ENCODE measurements at places on chromosomes 1 and 21.

GRCh38 chr1:51214615-51215131, 21.4 kb upstream of the RNF11 start:
- DNase-seq, result no peak

GRCh38 chr1:27525296-27526272, 35.6 kb upstream of the WASF2 start:
- DNase-seq, result peak; percentile 47

- DNase-seq, result no peak
Observed at GRCh38 chr1:116735246-116735645, 19.0 kb upstream of the CD2 start.

DNA sequence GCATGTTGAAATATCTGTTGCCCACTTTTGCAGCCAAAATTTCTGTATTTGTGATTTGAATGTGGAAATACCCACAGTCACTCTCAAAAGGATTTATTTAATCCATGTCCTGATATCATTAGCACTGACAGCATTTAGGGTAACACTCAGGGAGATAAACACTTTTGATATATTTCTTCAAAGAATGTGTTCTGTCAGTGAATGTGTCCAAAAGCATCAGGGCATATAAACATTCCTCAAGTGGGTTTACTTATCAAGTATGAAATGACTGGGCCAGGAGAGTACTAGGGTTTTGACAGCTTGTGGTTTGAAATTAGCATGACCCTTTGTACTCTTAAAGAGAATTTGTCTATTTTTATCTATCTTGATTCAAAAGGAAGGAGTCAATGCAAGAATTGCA, 1302.1 kb upstream of the ADGRL2 start:
- no peak for DNase-seq
